ENCODE measurements at places on chromosomes 6 and 20. TPM values are rescaled to one million over a fixed set of nuclear protein-coding genes. Genes with fewer than 3 reads are reported as not detected.

The EEF1E1 gene
- 57.5 TPM for total RNA-seq

The SERAC1 gene
- total RNA-seq: 3.3 TPM

The TENT5A gene
- 0.99 TPM for total RNA-seq

The SLC4A11 gene
- 7.8 TPM for total RNA-seq

The ZNF165 gene
- 0.97 TPM for total RNA-seq

The SYNE1 gene
- 41.8 TPM for total RNA-seq

The C6orf15 gene
- total RNA-seq: not detected

The FAM83C gene
- 0.05 TPM for total RNA-seq

The KATNA1 gene
- total RNA-seq: 8.6 TPM

The BTN1A1 gene
- not detected for total RNA-seq

The MEI4 gene
- total RNA-seq: not detected

The HRH3 gene
- not detected for total RNA-seq

The VARS2 gene
- 10.3 TPM for total RNA-seq

The NANP gene
- total RNA-seq: 8.5 TPM

The OOEP gene
- total RNA-seq: not detected

The IL20RA gene
- total RNA-seq: not detected

The PRKN gene
- 0.07 TPM for total RNA-seq
